COLO829 (cell line): ENCODE measurements at places on chromosomes 4 and X.

DNA sequence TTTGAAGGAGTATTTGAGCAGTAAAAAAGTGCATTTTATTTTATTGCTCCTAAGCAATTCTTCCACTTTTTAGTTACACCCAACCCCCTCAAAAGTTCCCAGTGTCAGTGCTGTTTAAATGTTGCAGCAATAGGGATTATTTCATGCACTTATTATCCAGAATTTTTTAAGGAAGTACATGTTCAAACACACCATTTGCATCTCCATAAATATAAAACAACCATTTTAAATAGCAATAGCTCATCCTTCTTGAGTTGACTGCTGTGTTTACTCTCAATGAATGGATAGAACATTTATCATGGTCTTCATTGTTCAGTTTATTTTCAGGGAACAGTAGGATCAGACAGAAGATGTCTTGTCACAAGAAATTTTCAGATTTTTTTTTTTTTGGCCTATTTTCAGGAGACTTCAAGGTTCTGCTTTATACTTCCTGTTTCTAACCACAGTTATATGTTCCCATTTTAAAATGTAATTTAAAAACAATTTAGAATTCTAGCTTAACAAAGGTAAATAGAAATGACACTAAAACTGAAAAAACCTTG is 171.9 kb downstream of the TMA16 start:
- no peak for DNase-seq

DNA sequence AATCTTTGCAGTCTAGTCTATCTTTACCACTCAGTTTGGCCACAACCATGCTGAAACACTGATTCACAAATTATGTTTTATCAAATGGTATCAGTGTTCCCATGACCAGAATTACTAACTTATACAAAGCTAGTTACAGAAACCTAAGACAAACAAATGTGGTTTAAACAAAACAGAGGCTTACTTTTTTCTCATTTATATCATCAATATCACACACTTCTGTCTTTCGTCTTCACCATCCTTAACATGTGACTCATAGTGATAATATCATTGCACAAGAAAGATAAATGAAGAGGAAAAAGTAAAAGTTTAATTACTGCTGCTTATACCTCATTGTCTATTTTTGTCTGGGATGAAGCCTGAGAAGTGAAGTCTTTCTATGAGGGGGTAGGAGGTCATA is 406.6 kb downstream of the PCDH10 start:
- DNase-seq = no peak

DNA sequence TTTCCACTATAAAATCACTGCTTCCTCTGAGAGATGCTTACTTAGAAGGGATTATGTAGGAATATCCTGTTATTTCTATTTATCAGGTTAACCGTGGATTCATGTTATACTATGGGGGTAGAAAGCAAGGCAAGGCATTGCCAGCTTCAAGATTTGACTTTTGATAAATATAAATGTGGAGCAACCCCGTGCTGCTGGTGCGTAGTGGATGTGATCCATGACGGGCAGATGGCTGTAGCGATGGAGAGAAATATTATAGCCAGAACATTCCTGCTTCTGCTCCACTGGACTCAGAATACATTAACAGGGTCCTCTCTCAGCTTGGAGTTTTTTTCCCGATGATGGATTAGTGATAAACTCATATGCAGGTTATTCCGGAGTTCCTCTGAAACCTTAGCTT is 157.6 kb downstream of the TENM3 start:
- no peak for DNase-seq

DNA sequence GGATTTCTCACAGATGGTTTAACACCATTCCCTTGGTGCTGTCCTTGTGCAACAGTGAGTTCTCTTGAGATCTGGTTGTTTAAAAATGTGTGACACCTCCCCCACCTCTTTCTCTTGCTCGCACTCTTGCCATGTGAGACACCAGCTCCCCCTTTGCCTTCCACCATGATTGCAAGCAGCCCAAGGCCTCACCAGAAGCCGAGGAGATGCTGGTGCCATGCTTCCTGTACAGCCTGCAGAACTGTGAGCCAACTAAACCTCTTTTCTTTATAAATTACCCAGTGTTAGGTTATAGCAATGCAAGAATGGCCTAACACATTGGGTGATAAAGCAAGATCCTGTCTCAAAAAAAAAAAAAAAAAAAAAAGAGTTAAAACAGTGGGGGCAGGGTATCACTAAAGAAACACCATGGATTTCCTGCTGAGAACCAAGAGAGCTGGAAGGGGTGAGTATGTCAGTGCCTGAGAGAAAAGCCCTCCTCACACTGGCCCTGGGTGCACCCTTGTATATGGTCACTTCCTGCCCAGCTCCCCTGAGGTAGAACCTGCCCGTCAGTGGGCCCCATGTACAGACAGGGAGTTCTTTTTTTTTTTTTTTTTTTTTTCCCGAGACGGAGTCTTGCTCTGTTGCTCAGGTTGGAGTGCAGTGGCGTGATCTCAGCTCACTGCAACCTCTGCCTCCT is 46.4 kb downstream of the APOO start:
- no peak for DNase-seq

- DNase-seq = no peak
Measured at GRCh38 chr4:169260217-169260866, 10.4 kb downstream of the SH3RF1 start.

- no peak for DNase-seq
Measured at GRCh38 chrX:49176421-49177326, 5.0 kb downstream of the PLP2 start.

DNA sequence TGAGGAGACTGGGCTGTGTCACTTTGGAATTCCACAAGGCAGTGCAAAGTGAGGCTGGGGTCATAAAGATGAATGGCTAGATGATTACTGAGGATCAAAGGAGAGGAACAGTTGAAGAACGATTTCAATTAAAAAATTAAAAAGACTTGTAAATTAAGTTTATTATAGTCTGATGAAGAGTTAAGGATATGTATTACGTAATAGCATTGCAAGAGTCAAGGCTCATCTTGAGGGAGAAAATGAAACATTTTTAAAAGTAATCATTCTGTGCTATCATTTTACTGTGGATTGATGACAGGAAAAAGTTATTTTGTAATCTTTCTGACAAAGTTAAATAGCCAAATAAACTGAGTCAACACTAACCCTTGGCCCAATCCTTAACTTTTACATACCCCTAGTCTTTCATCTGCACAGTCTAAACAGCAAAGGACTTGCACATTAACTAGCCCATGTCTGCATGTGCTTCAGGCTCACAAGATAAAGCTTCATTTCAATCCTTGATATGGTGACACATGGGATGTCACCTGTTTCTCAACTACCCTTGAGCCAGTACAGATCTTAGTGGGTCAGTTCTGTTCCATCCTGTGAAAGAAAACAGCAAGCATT is 465.5 kb upstream of the CTSO start:
- DNase-seq = no peak

GRCh38 chrX:8037593-8038348 is 110.6 kb upstream of the PNPLA4 start:
- DNase-seq = no peak

GRCh38 chrX:55908661-55909212 is 191.2 kb downstream of the RRAGB start:
- peak; percentile 15 for DNase-seq

GRCh38 chrX:151687635-151688034 is 7.6 kb upstream of the PRRG3 start:
- DNase-seq = no peak

DNA sequence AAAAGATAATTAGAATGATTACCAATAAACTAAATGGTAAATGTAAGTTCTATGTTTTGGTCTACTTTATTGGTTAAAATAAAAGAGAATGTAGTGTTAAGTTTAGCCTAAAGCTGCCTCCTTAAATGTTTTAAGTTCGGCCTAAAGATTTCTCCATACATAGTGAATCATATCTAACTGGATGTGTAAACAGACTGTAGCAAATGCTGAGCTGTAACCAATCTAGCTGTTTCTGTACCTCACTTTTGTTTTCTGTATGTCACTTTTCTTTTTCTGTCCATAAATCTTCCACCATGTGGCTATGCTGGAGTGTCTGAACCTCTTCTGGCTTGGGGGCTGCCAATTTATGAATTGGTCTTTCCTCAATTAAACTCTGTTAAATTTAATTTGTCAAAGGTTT is 121.2 kb downstream of the TBCK start:
- DNase-seq = no peak

GRCh38 chr4:169225058-169225751 is 45.6 kb downstream of the SH3RF1 start:
- peak; percentile 84 for DNase-seq

DNA sequence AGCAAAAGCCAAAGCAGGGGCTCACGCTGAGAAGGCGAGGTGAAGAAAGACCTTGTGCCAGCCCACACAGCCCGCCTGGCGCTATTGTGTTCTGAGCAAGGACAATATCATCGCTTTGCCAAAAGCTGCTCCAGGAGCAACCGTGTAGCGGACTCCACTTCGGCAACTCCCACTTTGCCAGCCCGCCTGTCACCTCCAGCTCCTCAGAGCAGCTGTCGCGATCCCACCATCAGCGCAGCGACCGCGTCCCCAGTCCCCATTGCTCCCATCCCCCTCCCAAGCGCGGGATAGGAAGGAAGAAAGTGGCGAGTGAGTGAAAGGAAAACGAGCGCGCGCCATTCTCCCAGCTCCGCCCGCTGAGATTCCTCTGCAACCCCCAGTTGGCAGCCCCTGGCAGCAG is 759 bp downstream of the ZC4H2 start:
- DNase-seq = no peak

- DNase-seq = no peak
Measured at GRCh38 chr4:81700189-81700588, 228.5 kb upstream of the RASGEF1B start.

DNA sequence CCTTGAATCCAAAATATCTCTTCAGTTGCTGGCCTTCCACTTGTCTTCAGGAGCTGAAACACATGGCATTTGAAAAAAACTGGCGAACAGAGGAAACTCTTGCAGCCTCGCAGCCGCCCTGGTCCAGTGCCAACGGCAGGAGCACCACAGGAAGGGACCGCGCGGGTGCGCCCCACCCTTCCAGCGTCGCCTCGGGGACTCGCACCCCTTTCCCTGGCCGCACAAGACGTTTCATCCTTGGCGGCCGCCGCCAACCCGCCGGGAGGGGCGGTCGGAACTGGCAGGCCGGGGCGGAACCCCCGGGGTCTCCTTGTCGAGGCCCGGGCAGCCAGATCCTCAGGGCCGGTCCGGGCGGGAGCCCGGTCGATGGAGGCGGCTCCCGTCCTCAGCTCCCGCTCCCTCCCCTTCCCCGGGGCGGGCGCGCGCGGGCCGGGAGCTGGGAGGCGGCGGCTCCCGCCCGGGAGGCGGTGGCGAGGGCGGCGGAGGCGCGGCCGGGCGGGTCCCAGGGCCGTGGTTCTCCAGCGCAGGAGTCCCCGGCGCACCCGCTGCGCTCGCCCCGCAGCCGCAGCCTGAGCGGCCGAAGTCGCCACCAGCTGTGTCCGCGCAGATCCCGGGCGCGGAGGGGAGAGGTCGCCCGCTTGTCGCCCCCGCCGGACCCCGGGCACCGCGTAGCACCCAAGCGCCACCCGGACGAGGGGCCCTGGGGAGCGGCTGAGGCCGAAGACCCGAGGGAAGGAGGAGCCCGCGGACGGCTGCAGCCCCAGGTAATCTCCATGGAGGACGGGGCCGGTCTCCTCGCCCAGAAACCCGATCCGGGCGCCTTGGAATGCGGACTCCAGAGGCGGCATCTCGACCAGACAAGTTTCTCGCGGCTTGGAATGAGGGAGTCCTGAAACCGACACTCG is 886 bp upstream of the NDST3 start:
- DNase-seq = peak; percentile 41

DNA sequence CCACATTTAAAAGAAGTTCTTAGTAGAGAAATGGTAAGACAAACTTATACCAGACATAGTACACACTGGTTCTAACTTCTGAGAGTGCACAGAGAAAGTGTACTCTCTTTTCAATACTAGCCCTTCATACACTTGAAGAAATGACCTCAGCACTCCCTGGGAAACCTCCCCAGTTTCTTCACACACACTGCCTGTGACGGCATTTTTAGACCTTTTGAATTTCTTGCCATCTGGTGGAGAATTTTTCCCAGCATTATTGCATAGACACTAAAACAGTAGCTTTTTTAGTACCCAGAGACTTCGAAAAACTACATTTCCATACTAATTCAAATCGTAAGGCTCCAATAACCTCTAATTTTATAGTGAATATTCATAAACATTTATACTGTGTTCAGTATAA is 341.6 kb upstream of the MAOA start:
- DNase-seq = no peak

DNA sequence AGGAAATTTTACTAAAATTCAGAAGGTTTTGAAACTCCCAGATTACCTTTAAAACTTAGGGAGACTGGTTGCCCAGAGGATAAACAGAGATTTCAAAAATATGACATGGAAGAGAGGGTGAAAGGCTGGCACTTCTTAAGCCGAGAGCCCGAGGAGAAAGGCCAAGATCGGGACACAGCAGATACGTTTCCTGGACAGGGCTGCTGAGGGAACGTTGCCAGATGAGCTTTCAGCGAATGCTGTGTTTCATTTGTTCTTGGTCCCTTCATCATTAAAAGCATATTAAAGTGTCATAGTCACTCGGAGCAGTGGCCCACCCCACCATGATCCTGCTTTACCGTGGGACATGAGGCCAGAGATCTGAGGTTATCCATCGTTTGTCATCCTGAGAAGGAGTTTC is 37.9 kb upstream of the STOX2 start:
- DNase-seq = no peak

GRCh38 chr4:104589264-104589868 is 94.7 kb upstream of the CXXC4 start:
- DNase-seq = no peak
